A549 treated with Mapracorat at 1 μM for 4 hours (cell line): ENCODE measurements at places on chromosomes 5 and 9. TPM values are rescaled to one million over a fixed set of nuclear protein-coding genes. Genes with fewer than 3 reads are reported as not detected.

Gene ADAMTS13
- total RNA-seq: 0.42 to 0.64 TPM (median 0.49 TPM) in 5 replicates

Gene SIMC1
- total RNA-seq: 12.1 to 15.5 TPM (median 14.3 TPM) in 5 replicates

Gene OR1N1
- total RNA-seq: not detected in 5 replicates

Gene PCDHGC4
- not detected in 5 replicates for total RNA-seq

Gene LCN9
- total RNA-seq: not detected in 5 replicates

Gene PCDHGB3
- 0.10 to 0.31 TPM (median 0.21 TPM) in 5 replicates for total RNA-seq

Gene CCNJL
- 10.0 to 12.3 TPM (median 11.8 TPM) in 5 replicates for total RNA-seq

Gene DRD1
- 0.08 to 0.18 TPM (median 0.15 TPM) in 5 replicates for total RNA-seq

Gene CCDC192
- not detected in 5 replicates for total RNA-seq

Gene UBE2QL1
- total RNA-seq: 0.72 to 1.2 TPM (median 0.87 TPM) in 5 replicates

Gene PCDHB6
- total RNA-seq: 0.79 to 1.1 TPM (median 0.90 TPM) in 5 replicates

Gene TLX3
- not detected in 5 replicates for total RNA-seq

Gene DEPDC1B
- 12.5 to 16.6 TPM (median 15.2 TPM) in 5 replicates for total RNA-seq
